ENCODE measurements at places on chromosomes 6 and 20. TPM values are rescaled to one million over a fixed set of nuclear protein-coding genes. Genes with fewer than 3 reads are reported as not detected.
A peak's percentile ranks its signal among the peaks of the same experiment; 100 is the strongest.

- DNase-seq: no peak
Measured at GRCh38 chr6:136990242-136990578, 54.6 kb downstream of the IL20RA start.

- peak; percentile 100 for DNase-seq
Measured at GRCh38 chr6:24720604-24721460, 1.9 kb upstream of the C6orf62 start.

- DNase-seq: no peak
Measured at GRCh38 chr6:114327074-114327473, 15.7 kb downstream of the HS3ST5 start.

DNA sequence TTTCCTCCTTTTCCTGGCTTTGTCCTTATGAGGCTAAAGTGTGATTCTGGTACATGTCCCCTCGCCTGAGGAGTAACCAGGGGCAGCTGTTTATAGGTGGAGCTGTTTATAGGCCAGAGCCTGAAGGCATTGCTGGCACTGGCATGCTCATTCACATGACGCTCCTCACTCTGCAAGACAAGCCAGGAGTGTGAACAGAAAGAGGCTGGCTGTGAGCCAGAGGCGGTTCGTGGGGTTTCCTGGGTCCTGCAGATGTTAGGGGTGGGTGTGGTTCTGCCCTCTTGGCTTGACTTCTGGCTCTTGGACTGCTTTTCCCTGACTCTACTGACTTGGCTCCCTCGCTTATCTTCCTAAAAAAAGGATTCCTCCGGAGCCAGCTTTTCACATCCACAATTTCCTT is 12.8 kb upstream of the MDFI start:
- DNase-seq: no peak

DNA sequence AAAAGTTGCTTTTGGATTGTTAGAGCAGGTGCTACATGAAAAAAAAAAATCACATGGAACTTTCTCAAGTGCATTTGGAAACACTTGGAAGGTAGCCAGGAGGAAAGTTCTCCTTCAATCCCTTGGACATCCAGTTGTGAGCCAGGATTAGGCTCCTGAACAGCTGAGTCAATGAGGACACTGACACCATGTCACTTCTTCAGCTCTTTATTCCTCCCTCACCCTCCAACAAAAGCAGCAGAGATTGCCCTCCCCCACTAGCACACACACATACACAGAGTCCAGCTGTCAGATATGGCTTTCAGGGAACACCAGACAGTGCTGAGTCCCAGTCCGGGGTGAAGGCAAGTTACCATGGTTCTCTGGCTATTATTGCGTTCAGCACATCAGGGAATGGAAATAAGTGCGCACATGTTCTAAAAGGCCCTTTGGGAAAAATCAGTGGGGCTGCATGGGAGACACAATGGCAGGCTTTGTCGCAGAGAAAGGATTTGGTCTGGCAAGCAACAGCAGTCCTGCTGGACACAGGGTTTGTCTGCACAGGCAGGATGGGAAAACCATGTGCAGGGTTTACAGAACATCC is 124.7 kb upstream of the MARCKS start:
- DNase-seq: no peak

DNA sequence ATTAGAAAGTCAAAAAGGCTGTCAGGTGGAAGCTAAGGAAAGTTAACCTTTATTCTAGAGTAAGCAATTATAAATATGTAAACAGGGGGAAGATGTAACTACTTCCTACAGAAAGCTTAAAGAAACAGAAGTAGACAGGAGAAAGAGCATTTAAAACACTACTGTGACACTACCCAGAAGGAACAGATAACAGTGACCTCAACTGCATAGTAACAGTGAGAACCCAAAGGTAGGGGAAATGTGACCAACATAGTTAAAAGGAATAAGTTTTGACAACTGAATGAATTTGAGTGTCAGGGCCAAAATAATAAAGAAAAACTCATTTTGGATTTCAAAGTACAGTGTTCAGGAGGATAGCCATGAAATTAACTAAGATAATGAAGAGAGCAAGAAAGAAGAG is 43.5 kb downstream of the IBTK start:
- no peak for DNase-seq

DNA sequence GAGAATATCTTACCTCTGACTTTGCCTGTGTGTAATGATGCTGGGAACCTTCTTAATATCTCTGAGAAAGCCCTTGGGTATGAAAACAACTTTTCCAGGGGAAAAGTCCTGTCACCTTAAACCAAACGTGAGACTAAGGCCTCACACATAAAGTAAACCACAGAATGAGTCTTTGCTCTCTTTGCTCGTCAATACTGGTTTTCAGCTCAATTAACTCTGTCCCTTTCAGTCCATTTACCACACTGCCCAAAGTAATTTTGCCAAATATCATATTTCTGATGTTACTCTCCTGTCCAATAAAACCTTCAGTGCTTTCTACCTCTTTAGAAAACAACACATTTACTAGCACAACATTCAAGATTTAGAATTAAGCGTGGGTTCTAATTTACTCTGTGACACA is 100.5 kb upstream of the HMGCLL1 start:
- no peak for DNase-seq

DNA sequence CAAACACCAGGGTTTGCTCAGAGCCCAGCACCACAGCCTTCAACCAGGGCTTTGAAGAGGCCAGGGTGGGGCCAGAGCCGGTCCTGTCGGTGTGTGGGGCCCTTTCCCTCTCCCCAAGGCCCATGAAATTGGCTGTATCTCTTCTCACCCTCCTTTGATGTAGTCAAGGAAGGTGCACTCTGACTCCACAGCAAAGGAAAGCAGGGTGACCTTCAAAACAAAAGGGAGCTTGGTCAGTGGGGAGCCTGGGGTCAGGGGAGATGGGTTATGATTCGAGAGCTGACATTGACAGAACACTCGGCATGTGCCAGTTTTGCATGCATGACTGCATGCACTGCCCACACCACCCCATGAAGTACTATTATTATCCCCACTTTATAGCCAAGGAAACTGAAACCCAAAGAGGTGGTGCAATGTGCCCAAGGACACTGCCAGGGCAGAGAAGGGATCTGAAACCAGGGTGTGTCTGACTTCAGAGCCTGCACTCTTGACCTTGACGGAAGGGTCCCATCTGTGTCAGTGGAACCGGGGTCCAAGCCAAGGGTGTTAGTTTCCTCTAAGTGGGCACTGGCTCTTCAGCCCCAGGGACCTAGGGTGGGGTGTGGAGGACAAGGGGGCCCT is 55.4 kb downstream of the RAB44 start:
- DNase-seq: no peak

- DNase-seq: no peak
Measured at GRCh38 chr6:15476631-15477380, 186.0 kb downstream of the DTNBP1 start.

DNA sequence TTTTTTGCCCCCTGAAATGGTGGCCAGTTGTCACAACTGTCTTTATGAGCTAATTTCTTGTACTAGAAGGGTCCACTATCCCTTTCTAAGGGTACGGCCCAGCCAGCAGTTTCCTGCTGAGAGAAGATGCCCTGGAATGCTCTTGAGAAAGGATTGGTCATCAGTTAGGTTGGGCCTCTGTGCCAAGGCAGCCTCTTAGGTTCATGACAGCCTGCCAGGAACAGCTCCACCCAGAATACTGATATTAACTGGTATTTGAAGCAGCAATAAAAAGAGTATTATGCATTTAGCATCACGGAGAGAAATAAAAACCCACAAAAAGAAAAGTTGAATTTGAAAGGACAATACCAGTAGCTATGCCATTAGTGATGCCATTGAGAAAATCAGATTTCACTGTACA is 9.0 kb upstream of the HINT3 start:
- no peak for DNase-seq

GRCh38 chr6:133070410-133071043 is 170.6 kb upstream of the EYA4 start:
- DNase-seq: no peak

DNA sequence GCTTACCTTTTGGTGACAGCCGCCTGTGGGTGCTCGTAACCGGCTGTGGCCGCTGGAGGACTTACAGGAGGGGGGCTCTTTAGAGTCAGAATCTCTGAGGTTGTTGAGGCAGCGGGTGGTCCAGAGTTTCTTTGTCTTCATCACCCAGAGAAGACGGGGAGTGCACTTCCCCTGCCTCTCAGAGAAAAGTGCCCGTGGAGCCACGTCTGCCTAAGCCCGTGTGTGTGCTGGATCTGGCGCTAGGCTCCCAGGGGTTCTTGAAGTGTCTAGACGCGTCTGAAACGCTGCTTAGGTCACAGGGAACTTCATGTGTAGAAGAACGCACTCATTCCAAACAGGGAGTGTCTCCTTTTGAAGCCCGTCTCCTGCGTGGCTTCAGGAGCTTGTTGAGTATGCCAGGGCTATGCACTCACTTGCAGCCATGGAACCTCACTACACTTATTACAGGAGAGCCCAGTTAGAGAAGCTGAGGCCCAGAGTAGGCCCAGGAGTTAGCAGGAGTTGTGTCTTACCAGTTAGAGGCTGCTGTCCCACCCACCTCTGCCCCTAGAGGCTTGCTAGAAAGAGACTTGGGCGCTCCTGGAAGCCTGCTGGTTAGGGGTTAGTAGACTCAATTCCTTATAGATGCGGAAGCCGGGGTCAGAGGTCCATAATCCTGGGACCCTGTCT is 1.3 kb downstream of the LSM14B start:
- DNase-seq: no peak

DNA sequence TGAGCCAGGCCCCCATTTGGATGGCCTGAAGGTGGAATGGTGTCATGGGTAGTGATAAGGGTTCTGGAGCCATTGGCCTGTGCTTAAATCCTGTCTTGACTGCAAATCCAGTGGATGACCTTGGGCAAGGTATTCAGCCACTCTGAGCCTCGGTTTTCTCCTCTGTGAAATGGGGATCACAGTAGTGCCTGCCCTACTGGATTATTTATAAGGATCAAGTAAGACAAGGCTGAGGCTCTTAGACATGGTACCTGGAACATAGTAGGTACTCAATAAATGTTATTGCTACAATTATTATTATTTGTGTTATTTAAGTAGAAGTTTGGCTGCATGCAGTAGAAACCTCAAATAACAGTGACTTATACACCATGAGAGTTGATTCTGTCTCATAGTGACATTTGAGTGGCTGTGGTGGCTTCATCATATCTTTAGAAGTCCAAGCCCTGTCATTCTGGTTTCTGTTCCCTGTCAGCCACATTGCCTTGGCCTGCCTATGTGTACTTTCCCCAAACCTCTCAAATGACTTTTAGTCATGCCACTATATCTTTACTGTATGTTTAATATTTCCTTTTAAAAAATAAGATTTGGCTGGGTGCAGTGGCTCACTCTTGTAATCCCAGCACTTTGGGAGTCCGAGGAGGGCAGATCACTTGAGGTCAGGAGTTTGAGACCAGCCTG is 37.6 kb upstream of the CHMP4B start:
- DNase-seq: no peak

DNA sequence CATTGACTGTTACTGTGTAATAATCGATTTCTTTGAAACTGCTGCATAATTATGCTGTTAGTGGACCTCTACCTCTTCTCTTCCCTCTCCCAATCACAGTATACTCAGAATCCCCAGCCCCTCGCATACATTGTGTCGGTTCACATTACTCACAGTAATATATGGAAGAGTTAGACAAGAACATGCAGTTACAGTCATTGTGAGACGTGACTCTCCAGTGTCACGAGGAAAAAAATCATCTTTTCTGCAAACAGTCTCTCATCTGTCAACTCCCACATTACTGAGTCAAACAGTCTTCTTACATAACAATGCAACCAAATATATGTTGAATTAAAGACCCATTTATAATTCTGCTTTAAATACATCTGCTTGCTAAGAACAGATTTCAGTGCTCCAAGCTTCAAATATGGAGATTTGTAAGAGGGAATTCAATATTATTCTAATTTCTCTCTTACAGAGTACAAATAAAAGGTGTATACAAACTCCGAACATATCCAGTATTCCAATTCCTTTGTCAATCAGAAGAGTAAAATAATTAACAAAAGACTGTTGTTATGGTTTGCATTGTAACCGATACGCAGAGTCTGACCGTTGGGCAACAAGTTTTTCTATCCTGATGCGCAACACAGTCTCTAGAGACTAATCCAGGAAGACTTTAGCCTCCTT is 113.3 kb downstream of the TMEM242 start:
- DNase-seq: no peak

- no peak for DNase-seq
Measured at GRCh38 chr6:487956-488355, 96.4 kb downstream of the IRF4 start.

DNA sequence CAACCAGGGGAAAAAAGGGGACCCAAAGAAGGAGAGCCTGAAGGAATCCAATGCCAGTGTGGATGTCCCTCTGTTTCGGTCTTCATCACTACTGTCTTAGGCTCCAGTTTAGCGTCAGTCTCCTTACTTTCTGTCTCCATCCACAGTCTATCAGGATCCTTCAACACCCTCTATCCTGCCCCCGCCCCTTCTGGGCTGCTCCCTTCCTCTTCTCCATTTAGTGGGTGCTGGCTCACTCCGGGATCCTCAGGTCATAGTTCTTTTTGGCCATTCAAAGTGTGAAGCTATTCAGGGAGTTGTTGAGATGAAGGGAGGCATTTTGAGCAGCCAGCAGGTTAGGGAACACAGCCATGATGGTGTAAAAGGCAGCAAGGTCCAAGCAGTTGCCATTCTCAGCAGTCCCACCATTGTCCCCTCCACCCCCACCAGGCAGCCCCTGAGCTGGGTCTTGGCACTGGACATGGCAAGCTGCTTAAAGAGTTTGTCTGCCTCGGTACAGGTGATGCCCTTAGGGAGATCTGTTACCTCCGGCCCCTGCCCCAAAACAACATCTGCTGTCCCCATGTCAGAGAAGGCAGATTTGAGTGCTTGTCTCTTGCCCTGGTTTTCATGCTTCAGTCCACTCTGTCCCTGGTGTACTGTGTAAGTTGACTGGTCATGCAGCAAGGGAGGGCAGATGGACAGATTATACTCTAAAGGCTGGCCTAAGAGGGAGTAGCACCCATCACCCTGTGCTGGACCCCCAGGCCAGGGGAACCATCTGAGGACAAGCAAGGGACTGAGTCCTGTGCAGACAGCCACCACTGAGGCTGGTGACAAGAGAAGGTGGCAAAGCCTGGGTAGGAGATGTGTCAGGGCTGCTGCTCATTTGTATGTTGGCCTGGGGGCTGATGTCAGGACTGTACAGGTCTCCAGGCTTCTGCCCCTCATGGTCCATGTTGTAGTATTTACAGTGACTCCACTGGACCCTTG is 842.0 kb downstream of the HACE1 start:
- DNase-seq: no peak

Gene CLPSL2
- total RNA-seq: not detected

Gene TRIM40
- under 0.01 TPM for total RNA-seq

Gene FAM217A
- not detected for total RNA-seq

Gene PPP2R5D
- total RNA-seq: 42.0 TPM

Gene OR12D2
- total RNA-seq: not detected

Gene SLA2
- total RNA-seq: 19.4 TPM

Gene FHL5
- total RNA-seq: not detected

Gene PREX1
- total RNA-seq: 92.6 TPM

Gene C4B
- total RNA-seq: 4.6 TPM
